ENCODE measurements at places on chromosomes 6 and 20.
A peak's percentile ranks its signal among the peaks of the same experiment; 100 is the strongest.

DNA sequence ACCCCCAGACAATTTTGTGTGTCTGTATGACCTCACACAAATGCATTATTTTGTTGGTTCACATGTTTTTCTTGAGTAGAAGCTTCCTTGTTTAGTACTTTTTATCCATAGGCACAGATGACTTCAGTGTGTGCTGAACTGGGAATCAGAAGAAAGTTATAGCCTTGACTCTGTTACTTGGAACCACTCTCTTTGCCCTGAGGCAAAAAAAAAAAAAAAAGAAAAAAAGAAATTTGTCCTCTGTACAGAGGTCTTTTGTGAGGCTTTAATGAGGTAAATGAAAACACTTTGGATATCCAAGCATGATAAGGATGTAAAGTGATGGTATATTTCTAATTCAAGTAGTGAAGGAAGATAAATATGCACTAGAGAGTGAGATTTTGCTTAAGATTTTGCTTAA lies 51.9 kb downstream of the TRMT11 start:
- DNase-seq = no peak
- peaks cover 19% of the 10 kb centered on the region for H3K36me3 ChIP-seq
- no peak overlapping the region for H3K4me3 ChIP-seq
- H3K27me3 ChIP-seq = no peaks in the 10 kb centered on the region

- peak overlapping the region; percentile 55 for H3K4me3 ChIP-seq
- DNase-seq = peak; percentile 51
- H3K36me3 ChIP-seq = no peaks in the 10 kb centered on the region
- H3K4me1 ChIP-seq = peaks cover 41% of the 10 kb centered on the region
- no peak overlapping the region for H3K27ac ChIP-seq
Measured at GRCh38 chr6:6683969-6684833, 95.7 kb downstream of the LY86 start.

GRCh38 chr20:21289651-21290050 lies 13.5 kb upstream of the XRN2 start:
- H3K27me3 ChIP-seq = peaks cover 6% of the 10 kb centered on the region
- H3K27ac ChIP-seq = no peak overlapping the region
- no peak overlapping the region for H3K4me3 ChIP-seq
- no peak for DNase-seq
- H3K4me1 ChIP-seq = no peaks in the 10 kb centered on the region

DNA sequence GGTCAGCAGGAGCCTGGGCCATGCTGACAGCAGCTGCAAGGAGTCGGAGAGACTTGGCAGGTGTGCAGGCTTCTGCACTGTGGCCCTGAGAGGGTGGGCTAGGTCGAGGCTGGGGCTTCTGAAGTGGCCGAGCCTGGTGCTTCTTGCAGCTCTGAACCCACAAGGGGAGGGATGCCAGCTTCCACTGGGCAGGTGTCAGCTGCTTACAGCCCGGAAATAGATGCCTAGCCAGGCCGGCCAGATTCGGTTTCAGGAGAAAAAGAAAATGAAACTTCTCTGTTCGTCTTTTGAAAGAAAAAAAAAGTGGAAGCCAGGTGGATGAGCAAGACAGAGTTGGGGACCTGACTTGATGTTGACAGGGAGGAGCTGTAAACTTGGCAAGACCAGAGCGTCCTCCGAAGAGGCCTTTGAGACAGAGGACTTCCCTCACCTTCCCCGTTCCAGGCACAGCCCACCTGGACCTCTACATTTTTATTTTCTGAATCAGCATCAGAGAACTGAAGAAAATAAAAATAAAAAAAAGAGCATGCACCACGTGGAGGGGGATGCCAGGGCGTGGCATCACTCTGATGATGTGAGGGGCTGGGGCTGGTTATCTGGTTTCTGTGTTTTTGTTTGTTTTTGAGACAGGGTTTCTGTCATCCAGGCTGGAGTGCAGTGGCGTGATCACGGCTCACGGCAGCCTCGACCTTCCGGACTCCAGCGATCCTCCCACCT lies at the start of gene ZBP1:
ZBP1 (minus strand) TSS at position 153 of the 717 bp plus-strand sequence; CDS start at position 22, 131 bp downstream.
- peak; percentile 57 for DNase-seq
- peaks cover 9% of the 10 kb centered on the region for H3K36me3 ChIP-seq
- H3K4me1 ChIP-seq = peaks cover 51% of the 10 kb centered on the region
- H3K27me3 ChIP-seq = peaks cover 29% of the 10 kb centered on the region
- H3K27ac ChIP-seq = peak within 1 kb of the TSS; percentile 95
- peak within 1 kb of the TSS; percentile 87 for H3K4me3 ChIP-seq

GRCh38 chr20:57664924-57665588 lies 44.8 kb downstream of the PMEPA1 start:
- DNase-seq = no peak
- no peak overlapping the region for H3K27ac ChIP-seq
- H3K4me3 ChIP-seq = no peak overlapping the region
- no peaks in the 10 kb centered on the region for H3K27me3 ChIP-seq

GRCh38 chr6:89122625-89123024 lies 4.8 kb upstream of the SRSF12 start:
- no peaks in the 10 kb centered on the region for H3K4me1 ChIP-seq
- peaks cover 22% of the 10 kb centered on the region for H3K27me3 ChIP-seq
- no peak overlapping the region for H3K27ac ChIP-seq
- DNase-seq = no peak

- H3K27ac ChIP-seq = no peak overlapping the region
- peak; percentile 13 for DNase-seq
- H3K4me3 ChIP-seq = peak overlapping the region; percentile 30
- no peaks in the 10 kb centered on the region for H3K36me3 ChIP-seq
- H3K27me3 ChIP-seq = peaks cover 3% of the 10 kb centered on the region
Measured at GRCh38 chr20:54668271-54669039, 193.1 kb downstream of the DOK5 start.

- no peak overlapping the region for H3K27ac ChIP-seq
- peaks cover 24% of the 10 kb centered on the region for H3K4me1 ChIP-seq
- H3K27me3 ChIP-seq = no peaks in the 10 kb centered on the region
- H3K4me3 ChIP-seq = peak overlapping the region; percentile 52
Measured at GRCh38 chr6:144467921-144468320, 182.8 kb downstream of the UTRN start.

DNA sequence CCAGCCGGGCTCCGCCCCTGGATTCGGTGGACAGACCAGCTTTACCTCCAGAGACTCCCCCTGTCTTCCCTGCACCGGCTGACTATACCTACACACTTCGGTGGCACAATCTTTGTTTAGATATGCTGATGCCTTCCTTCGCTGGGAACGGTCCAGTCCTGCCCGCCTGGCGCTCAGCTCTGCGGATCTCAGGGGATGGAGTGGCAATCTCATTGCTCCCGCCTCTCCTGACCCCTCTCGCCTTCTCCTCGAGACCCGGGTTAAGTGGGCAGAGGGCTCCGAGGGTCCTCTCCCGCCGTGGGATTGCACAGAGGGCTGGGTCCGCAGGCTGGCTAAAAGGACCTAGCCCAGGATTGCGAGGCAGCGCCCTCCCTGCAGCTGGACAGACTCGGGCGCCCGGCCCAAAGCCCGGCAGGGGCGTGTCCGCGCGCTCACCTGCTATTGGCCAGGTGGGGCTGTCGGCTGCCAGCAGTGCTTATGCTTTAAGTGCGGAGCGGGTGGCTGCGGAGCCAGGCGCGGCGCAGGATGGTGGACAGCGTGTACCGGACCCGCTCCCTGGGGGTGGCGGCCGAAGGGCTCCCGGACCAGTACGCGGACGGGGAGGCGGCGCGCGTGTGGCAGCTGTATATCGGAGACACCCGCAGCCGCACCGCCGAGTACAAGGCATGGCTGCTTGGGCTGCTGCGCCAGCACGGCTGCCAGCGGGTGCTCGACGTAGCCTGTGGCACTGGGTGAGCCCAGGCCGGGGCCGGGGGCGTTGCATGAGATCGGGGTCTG lies at the start of gene GNMT:
GNMT (plus strand) TSS at position 512 of the 777 bp plus-strand sequence; CDS start at position 526, 14 bp downstream.
- H3K27me3 ChIP-seq = peaks cover 11% of the 10 kb centered on the region
- peak within 1 kb of the TSS; percentile 71 for H3K4me3 ChIP-seq
- peak; percentile 11 for DNase-seq
- H3K27ac ChIP-seq = no peak within 1 kb of the TSS

GRCh38 chr6:41716516-41717391 lies 18.7 kb downstream of the TFEB start:
- no peaks in the 10 kb centered on the region for H3K27me3 ChIP-seq
- no peak overlapping the region for H3K4me3 ChIP-seq
- peaks cover 6% of the 10 kb centered on the region for H3K4me1 ChIP-seq
- DNase-seq = no peak
- H3K27ac ChIP-seq = no peak overlapping the region

- no peak overlapping the region for H3K27ac ChIP-seq
- DNase-seq = no peak
- no peaks in the 10 kb centered on the region for H3K4me1 ChIP-seq
- H3K4me3 ChIP-seq = no peak overlapping the region
- H3K36me3 ChIP-seq = no peaks in the 10 kb centered on the region
Measured at GRCh38 chr6:82712826-82713225, 349.2 kb downstream of the TPBG start.

- no peak for DNase-seq
- no peak overlapping the region for H3K27ac ChIP-seq
- H3K36me3 ChIP-seq = peaks cover 10% of the 10 kb centered on the region
- H3K4me1 ChIP-seq = peaks cover 8% of the 10 kb centered on the region
- no peaks in the 10 kb centered on the region for H3K27me3 ChIP-seq
Measured at GRCh38 chr6:53495506-53496499, 49.1 kb downstream of the GCLC start.

- no peaks in the 10 kb centered on the region for H3K36me3 ChIP-seq
- H3K27ac ChIP-seq = no peak overlapping the region
- DNase-seq = no peak
- H3K27me3 ChIP-seq = peaks cover 9% of the 10 kb centered on the region
- no peaks in the 10 kb centered on the region for H3K4me1 ChIP-seq
Measured at GRCh38 chr6:47440719-47441118, 36.9 kb upstream of the CD2AP start.

GRCh38 chr6:119322715-119323350 lies 26.7 kb downstream of the MAN1A1 start:
- H3K27ac ChIP-seq = peak overlapping the region; percentile 88
- peaks cover 25% of the 10 kb centered on the region for H3K36me3 ChIP-seq
- H3K4me1 ChIP-seq = peaks cover 39% of the 10 kb centered on the region
- no peak for DNase-seq

- H3K36me3 ChIP-seq = peaks cover 29% of the 10 kb centered on the region
- no peaks in the 10 kb centered on the region for H3K4me1 ChIP-seq
- H3K27ac ChIP-seq = no peak overlapping the region
- H3K27me3 ChIP-seq = no peaks in the 10 kb centered on the region
Measured at GRCh38 chr20:34995696-34996095, 40.0 kb downstream of the MYH7B start.

All from T-helper 2 cell treated with Interferon-gamma antibody and Interleukin-4, amounts not matched to agents 5 μg/mL and 100 μg/mL, for 36 hours (primary cell).